Mononuclear cell (primary cell): ENCODE measurements at places on chromosomes 3 and 15. TPM values are rescaled to one million over a fixed set of nuclear protein-coding genes. Genes with fewer than 3 reads are reported as not detected.

FAM227B gene
- 4.5 TPM for total RNA-seq

GPR15 gene
- total RNA-seq = 40.1 TPM

FOXB1 gene
- 0.10 TPM for total RNA-seq

MAPKBP1 gene
- total RNA-seq = 10.5 TPM

OR5K2 gene
- total RNA-seq = not detected

P2RY13 gene
- 14.9 TPM for total RNA-seq

CAMP gene
- total RNA-seq = not detected

ITIH4 gene
- total RNA-seq = 10.9 TPM

CLDN1 gene
- 0.10 TPM for total RNA-seq

RLBP1 gene
- not detected for total RNA-seq

CLDN18 gene
- under 0.01 TPM for total RNA-seq

ZNF385D gene
- total RNA-seq = 0.21 TPM

ZDHHC23 gene
- 6.8 TPM for total RNA-seq

UBR1 gene
- 44.7 TPM for total RNA-seq

ZBTB47 gene
- total RNA-seq = 2.4 TPM

BAHD1 gene
- total RNA-seq = 13.9 TPM

FEZF2 gene
- total RNA-seq = not detected

CLDN16 gene
- total RNA-seq = 0.10 TPM

TEX264 gene
- total RNA-seq = 20.1 TPM

DGKG gene
- 2.5 TPM for total RNA-seq

THBS1 gene
- total RNA-seq = 171 TPM

GABRG3 gene
- under 0.01 TPM for total RNA-seq

HMCES gene
- 37.9 TPM for total RNA-seq

SAXO2 gene
- total RNA-seq = 2.1 TPM

ALDH1A3 gene
- total RNA-seq = 0.10 TPM

GOLGA6L10 gene
- total RNA-seq = 1.4 TPM

RBP2 gene
- total RNA-seq = not detected

MCF2L2 gene
- total RNA-seq = 2.9 TPM

NXPE3 gene
- 20.3 TPM for total RNA-seq

BFSP2 gene
- total RNA-seq = not detected

SAMMSON gene
- total RNA-seq = not detected

FAM81A gene
- total RNA-seq = 0.94 TPM

TRIM42 gene
- total RNA-seq = not detected

TIMP4 gene
- not detected for total RNA-seq

PTH1R gene
- not detected for total RNA-seq

CPLX3 gene
- not detected for total RNA-seq

SCAPER gene
- total RNA-seq = 30.5 TPM

SNRPN gene
- total RNA-seq = 89.0 TPM

PARP15 gene
- total RNA-seq = 44.4 TPM

FBXW12 gene
- total RNA-seq = not detected

METTL6 gene
- total RNA-seq = 9.7 TPM

MEGF11 gene
- total RNA-seq = not detected

FBXL22 gene
- 0.52 TPM for total RNA-seq

PIGX gene
- total RNA-seq = 14.2 TPM

MESP2 gene
- total RNA-seq = not detected

GNAT1 gene
- total RNA-seq = not detected

CLN6 gene
- total RNA-seq = 9.3 TPM
